ENCODE measurements at places on chromosomes 12 and 14.
A peak's percentile ranks its signal among the peaks of the same experiment; 100 is the strongest.

GRCh38 chr12:59927032-59927431 lies 331.2 kb downstream of the SLC16A7 start:
- peak; percentile 15 for DNase-seq

DNA sequence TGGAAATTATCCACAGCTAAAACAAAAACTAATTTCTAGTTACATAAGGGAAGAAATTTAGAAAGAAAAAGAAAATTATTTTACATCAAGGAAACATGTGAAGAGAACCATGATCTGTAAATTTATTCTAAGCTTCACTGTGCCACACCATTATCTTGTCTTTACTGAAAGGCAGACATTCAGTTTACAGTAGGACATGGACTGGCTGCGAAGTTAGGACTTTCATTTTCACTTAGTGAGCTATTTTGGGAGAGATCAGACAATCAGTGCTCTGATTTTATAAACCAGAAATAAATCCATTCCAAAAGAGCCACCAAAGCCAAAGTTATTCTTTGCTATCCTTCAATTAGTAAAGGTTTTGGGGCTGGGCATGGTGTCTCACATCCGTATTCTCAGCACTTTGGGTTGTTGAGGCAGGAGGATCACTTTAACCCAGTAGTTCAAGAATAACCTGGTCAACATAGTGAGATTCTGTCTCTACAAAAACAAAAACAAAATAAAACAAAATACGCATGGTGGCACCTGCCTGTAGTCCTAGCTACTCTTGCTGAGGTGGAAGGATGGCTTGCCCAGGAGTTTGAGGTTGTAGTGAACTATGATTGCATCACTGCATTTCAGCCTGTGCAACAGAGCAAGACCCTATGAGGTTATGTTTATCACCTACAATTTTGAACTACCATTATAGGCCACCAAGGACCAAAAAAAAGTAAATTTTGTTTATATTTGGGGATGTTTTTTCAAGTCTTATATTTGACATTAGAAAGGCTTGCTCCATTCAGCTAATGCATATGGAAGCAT lies 1084.8 kb upstream of the ATXN7L3B start:
- DNase-seq = no peak

DNA sequence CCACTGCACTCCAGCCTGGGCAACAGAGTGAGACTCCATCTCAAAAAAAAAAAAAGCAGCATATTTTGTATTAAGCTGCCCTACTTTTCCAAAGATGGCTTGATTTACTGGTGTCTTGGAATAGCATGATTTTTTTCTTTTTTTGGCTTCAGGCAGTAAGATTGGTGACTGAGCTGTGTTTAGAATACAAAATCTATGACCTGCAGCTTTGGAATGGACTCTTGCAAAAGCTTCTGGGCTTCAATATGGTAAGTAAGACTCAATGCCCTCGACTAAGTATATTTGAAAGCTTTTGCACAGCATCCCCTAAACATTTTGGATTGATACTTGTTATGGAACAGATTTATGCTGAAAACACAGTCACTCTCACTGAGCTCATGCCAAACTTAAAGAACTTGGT lies 87.8 kb downstream of the KNTC1 start:
- no peak for DNase-seq

GRCh38 chr12:94157981-94158411 lies 9.6 kb downstream of the PLXNC1 start:
- DNase-seq = no peak

DNA sequence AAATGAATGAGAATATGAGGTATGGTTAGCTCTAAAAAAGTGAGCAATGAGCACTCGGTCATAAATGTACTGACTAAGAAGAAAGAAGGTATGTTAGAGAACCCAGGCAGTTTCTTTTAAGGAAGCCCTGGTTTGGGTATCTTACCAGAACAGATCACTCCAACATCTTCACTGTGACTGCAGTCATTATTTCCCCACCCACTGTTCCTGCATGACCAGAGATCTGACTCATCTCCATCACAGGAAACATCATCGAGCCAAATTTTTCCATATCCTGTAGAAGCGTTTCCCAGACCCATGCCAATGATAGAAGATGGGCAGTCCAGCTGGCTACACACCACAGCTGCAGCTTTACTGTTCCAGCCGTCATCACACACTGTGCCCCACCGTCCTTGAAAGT lies 48.0 kb downstream of the CD163L1 start:
- peak; percentile 54 for DNase-seq

GRCh38 chr14:21057803-21058675 lies at the start of gene RNASE8:
Gene RNASE8 (plus strand): TSS chr14:21057822. CDS start chr14:21057893, 71 bp downstream.
- DNase-seq = peak; percentile 68

- DNase-seq = no peak
Measured at GRCh38 chr14:67571991-67572323, 28.1 kb downstream of the PIGH start.

- peak; percentile 85 for DNase-seq
Measured at GRCh38 chr14:60102389-60102788, 10.7 kb downstream of the PCNX4 start.

GRCh38 chr12:112331886-112332285 lies 50.3 kb downstream of the HECTD4 start:
- no peak for DNase-seq

DNA sequence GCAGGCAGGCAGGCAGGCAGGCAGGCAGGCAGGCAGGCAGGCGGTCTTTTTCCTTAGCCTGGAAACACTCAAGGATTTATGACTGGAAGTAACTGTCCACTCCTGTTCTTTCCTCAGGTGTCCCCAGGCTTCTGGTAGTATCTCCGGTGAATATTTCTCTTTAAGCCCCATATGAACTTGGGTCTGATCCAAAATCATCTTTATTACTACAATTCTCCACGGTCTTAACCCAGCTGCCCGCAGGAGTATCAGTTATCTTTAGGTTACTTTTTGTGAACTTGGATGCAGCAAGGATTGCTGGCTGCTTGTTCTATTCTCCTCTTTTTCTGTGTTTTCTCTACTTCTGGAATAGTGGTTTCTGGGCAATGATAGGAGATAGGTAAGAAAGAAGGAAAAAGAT lies 3.3 kb downstream of the CSRNP2 start:
- no peak for DNase-seq

- peak; percentile 22 for DNase-seq
Measured at GRCh38 chr12:12608557-12608957, 3.1 kb upstream of the CREBL2 start.

DNA sequence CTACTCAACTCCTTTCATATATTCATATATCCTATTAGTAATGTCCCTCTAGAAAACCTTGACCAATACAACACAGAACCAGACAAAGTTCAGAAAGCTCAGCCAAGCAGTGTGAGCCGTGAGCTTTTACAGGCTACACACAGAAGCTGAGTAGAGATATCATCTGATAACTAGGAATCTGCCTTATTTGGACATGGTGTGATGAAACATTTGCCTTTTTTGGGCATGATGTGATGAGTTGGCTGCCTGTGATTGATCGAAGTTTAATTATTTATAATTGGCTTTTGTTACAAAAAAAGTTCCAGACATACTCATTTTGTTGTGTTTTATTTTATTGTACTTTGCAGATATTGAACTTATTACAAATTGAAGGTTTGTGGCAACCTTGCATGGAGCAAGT lies 46.6 kb downstream of the TESPA1 start:
- no peak for DNase-seq

DNA sequence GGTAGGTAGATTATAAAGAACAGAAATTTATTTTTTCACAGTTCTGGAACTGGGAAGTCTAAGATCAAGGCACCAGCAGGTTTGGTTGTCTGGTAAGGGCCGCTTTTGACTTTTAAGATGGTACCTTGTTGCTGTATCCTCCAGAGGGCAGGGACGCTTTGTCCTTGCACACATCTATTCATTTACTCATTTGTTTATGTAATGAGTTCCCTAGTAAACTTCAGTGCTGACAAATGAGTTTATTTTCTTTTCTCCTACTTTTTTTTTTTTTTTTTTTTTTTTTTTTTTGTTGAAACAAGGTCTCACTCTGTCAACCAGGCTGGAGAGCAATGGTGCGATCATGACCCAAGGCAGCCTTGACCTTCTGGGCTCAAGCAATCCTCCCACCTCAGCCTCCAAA lies 195.7 kb downstream of the FBXL14 start:
- DNase-seq = peak; percentile 50

GRCh38 chr12:132279184-132279889 lies 50.1 kb downstream of the GALNT9 start:
- DNase-seq = no peak

DNA sequence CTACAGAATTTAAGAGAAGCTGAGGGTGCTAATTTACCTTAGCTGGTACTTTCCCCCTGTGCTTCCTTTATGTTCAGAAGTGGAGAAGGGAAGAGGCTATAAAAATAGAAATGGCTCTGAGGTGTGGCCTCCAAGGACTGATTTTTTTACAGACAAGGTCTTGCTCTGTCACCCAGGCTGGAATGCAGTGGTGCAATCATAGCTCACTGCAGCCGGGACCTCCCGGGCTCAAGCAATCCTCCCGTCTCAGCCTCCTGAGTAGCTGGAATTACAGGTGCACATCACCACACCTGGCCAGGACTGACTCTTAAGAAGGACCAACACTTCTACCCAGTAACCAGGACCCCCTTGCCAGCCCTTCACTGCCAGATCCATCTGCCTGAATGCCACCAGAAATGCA lies 23.9 kb upstream of the NAP1L1 start:
- no peak for DNase-seq

GRCh38 chr12:1948883-1949282 lies 30.4 kb upstream of the CACNA2D4 start:
- DNase-seq = no peak

DNA sequence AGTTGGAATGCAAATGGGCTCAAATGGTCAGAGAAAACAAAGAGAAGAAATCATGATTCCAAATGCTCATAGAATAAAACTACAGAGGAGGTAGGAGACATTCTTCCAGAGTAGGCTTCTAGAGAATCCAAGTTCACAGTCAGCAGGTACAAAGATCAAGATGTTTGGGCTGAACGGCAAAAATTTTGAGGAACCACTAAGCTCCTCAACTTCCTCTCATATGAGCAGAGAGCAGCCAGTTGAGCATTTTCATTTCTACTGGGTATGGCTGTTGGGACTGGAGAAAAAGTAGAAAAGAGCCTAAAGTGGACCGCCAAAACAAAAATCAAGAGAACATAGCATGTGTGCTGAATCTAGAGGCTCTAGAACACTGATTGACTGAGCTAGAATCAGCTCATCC lies 73.8 kb upstream of the ARID2 start:
- no peak for DNase-seq

- DNase-seq = no peak
Measured at GRCh38 chr14:81931828-81932227, 398.2 kb upstream of the SEL1L start.

GRCh38 chr14:97262336-97262735 lies 465.2 kb downstream of the VRK1 start:
- no peak for DNase-seq

DNA sequence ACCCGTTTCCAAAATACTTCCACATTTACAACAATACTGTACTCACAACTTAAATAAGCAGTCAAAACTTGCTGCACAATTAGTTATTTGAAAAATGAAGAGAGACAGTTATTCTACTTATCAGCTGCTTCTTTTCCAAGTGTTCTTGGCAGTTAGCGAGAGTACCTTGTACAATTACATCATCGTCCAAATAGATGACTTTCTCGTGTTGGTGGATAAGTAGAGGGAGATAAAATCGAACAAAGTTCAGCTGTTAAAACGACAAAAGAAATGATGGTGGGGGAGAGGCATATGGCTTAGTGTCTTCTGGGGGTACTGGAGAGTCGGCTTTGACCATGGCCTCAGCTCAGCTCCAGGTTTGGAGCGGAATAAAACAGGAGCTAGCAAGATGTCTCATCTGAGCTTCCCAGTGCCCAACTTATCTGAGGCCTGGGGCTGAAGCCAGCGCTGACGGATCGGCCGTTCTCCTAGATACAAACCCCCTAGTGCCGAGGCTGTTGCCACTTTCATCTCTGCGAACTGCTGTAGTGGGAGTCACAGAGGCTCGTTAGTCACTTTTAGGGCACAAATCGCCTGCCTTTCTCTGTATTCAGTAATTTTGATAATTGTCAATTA lies 31.7 kb downstream of the TDG start:
- no peak for DNase-seq

DNA sequence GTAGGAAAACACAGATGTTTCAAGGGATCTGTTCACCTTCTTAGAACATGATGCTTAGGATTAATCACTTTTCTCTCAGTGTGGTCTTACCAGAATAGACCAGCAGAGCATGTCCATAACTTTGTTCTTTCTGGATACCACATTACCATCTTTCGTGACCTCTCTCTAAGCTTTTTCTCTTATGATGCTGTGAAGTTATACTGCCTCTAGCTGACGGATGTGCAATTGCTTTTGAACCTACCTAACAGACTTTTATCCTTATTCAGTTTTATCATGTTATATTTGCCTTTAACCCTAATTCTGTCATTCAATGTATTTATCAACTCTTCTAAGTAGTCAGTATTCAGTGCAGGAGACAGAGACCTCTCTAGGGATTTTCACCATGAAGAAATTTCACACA lies 246.7 kb downstream of the DACT1 start:
- DNase-seq = no peak

DNA sequence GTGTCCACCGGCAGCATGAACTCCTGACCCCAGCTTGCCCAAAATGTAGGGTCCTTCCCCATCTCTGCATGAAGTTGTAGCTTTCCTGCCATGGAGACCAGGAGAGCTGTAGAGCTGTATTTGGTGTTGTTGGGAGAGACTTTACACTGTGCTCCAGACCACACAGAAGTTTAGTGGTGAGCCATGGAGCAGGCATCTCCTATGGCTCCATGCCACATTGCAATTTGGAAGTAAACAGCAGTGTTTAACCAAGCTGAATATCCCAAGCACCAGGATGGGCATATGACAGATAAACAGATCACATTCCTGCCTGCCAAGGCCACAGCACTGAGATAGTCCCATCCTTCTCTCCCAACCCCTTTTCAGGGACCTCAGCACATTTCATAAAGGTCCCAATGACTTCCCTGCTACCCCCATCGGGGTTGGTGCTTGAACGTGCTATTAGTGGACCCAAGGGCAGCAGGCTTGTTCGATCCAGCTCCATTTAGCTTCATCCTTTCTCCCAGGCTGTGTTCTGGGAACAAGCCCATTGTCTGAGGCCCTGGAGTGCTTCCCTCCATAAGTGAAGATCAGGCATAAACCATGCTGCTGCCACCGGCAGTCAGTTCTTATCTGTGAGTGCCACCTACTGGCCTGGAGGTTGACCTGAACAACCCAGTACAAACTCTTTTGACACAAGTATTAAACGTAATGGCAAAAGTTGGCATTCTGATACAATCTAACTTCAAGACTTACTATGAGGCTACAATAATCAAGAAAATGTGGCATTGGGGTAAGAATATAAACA lies 172.3 kb upstream of the ATXN7L3B start:
- DNase-seq = peak; percentile 59

- peak; percentile 80 for DNase-seq
Measured at GRCh38 chr12:47504775-47505446, 200.9 kb downstream of the RPAP3 start.

DNA sequence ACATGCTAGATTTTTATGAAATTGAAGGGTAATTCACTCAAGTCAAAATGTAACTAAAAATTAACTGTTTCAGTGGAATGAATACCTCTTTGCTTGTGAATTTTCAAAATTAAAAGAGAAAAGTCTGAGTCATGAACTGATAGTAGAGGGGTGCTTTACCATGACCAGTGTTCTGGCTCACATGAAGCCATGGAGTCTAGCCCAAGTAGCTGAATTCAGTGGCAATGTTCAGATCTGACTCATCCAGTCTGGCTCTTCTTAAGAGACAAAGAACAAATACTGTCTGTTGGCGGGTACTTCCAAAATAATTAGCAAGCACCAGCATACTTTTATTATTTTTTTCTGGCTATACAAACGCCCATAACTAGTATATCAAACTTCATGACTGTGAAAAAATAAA lies 366.3 kb upstream of the GARIN6 start:
- no peak for DNase-seq

All from EL (cell line).